Amygdala (tissue), 56 donors: ENCODE measurements at places on chromosomes 16 and 17.
A peak's percentile ranks its signal among the peaks of the same experiment; 100 is the strongest.

- DNase-seq: no peak
Measured at GRCh38 chr16:15951852-15952251, 2.4 kb downstream of the ABCC1 start.

- DNase-seq: peak; percentile 45
Measured at GRCh38 chr16:23148513-23149266, 562 bp downstream of the USP31 start.

- no peak for DNase-seq
Measured at GRCh38 chr17:62737513-62737912, 70.6 kb downstream of the MARCHF10 start.

GRCh38 chr17:17077861-17078732, 35.8 kb downstream of the MPRIP start:
- DNase-seq: no peak

DNA sequence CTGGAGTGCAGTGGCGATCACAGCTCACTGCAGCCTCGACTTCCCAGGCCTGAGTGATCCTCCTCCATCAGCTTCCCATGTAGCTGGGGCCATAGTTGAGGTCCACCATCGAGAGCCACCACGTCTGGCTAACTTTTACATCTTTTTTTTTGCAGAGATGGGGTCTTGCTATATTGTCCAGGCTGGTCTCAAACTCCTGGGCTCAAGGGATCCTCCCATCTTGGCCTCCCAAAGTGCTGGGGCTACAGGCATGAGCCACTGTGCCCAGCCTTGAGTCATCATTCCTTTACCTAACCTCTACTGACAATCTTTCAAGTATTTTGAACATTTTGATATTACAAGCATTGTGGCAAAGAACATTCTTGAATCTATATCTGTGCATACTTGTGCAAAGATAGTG, 9.4 kb upstream of the CCDC92B start:
- DNase-seq: no peak
